ENCODE measurements at places on chromosomes 1 and 21.

- DNase-seq, result no peak
These were observed 130.4 kb downstream of the RERE start for GRCh38 chr1:8687039-8687438.

DNA sequence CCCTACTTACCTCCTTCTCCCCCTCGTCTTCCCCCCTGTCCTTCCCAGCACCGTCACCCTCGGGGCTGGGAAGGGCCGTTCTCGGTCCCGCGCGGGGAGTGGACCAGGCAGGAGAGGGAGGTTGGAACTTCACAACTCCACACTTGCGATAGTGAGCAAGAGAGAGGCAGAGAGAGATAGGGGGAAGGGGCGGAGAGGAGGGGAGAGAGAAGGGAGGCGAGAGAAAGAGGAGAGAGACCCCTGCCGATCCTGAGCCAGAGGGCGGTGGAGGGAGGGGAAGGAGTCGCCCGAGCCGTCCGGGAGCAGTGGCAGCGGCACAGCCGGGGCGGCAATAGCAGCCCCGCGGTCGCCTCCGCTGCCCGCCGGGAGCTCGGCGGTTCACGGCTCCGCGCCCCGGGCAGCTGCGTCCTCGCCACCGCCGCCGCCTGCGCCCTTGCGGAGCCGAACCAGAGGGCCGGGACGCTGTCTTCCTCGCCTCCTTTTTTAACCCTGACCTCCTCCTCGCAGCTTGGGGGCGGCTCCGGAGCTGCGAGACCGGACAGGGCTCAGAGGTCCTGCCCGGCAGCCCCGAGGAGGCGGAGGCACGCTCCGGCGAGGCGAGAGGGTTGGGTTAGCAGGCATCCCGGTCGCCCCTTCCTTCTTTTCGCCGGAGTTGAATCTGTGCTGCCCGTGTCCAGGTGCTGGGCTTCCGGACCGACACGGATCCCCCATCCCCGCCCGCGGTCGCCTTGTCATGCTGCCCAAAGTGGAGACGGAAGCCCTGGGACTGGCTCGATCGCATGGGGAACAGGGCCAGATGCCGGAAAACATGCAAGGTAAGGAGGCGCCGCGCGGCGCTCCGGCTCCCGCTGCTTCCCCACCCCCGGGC, 11.7 kb downstream of the NR5A2 start:
- DNase-seq, result no peak

- no peak for DNase-seq
These were observed 123.4 kb downstream of the ATP6V1G3 start for GRCh38 chr1:198417039-198417438.

GRCh38 chr1:27527890-27528817, 38.2 kb upstream of the WASF2 start:
- DNase-seq, result peak; percentile 37

- DNase-seq, result no peak
These were observed 26.9 kb upstream of the C1orf21 start for GRCh38 chr1:184359909-184360308.

DNA sequence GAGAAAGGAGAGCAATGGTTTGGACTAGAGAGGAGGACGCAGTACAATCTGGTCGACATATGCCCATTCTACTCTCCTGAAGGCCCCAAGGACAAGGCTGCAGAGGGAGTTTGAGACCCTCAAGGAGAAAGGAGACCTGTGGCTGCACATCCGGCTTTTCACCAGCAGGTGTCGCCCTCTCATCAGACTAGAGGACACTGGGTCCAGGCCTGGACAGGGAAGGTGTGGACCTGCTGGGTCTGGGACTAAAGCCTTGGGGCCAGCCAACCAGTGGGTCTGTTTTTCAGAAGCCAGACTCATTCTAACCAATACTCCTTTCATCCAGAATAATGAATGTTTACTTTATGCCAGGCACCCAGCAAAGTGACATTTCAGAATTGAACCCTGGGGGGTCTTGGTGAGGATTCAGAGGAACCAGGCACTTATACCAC, 5.0 kb downstream of the SRARP start:
- peak; percentile 80 for DNase-seq

GRCh38 chr1:7495962-7496361, 275.1 kb upstream of the VAMP3 start:
- DNase-seq, result no peak

DNA sequence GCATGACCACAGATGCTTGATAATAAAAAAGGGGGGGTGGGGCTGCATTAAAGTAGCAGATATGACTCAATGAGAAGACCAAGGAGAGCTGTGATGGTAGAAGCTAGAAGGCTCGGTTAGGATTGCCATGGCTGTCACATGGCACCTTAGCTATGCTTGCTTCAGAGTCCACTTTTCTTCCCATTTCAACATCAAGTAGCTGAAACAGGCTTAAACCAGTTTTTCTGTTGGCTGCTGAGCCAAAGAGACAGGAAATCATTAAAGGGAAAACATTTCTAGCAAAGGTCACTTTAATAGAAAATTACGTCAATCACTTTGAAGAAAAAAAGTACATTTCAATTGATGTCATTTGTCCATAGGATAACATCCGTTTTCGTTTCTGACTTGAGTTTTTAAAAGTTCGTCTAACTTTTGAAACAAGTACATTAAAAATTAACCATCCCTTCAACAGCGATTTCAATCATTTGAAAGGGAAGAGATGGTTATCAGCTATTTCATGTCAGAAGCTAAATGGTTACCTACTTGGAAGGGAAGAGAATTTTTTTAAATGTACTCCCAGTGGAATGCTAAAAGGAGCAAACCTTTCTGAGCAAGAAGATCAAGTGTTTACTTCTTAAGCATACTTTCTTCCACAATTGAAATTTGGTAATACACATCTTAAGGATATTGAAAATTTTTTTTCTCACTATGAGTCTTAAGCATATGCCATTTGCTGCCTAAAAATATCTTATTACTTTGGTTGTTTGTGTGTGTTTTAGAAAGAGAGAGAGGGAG, 488.1 kb upstream of the PRMT6 start:
- DNase-seq, result no peak

GRCh38 chr1:181110013-181110412, 21.5 kb downstream of the IER5 start:
- DNase-seq, result no peak

- no peak for DNase-seq
These were observed 238.2 kb upstream of the MAP1LC3C start for GRCh38 chr1:242237051-242237450.

DNA sequence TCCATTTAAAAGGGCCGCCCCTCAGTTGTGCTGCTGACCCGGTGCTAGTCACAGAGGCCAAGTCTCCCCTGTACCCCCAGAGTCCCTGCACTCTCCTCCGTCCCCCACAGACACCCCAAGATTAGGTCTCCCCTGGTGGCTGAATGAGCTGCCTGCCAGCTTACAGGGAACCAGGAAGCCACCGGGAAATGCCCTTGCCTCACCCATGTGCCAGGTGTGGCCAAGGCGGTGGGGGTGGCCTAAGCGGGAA, 32.7 kb downstream of the HSPG2 start:
- DNase-seq, result no peak

DNA sequence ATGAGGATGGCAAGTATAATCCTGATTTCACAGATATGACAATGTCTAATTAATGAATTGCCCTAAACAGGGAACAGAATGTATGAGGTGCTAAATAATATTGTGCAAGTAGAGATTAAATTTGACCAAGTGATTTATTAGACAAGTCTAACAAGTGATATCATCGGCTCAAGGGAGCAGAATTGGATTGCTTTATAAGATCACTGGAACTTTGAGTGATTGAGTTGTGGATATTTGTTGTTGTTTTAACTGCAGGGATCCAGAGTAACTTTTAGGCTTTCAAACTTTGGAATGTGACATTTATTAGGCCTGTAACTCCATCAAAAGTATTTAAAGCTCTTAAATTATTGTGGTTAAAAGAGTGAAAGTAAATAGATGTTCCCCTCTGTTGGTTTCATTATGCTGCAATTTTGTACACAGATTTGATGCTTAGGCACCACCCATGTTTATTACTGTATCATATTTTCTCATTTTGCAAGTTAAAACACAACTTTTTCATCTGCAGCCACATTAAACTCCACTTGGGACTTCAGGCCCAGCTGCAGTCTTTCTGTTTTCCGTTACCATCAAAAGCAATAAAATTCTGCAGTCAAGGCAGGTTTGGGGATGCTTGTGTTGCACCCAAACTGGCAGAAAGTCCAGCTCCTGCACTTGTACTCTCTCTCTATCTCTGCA, 206.6 kb downstream of the HLX start:
- no peak for DNase-seq

DNA sequence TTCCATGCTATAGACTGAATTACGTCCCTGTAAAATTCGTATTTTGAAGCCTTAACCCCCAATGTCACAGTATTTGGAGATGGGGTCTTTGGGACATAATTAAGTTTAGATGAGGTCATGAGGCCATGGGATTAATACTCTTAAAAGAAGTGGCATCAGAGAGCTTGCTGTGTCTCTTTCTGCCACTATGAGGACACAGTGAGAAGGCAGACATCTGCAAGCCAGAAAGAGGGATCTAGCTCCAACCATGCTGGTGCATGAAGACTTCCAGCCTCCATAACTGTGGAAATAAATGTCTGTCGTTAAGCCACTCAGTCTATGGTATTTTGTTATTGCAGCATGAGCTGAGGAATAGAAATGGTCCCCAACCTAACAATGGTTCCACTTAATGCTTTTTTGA, 99.0 kb downstream of the LTN1 start:
- no peak for DNase-seq

- no peak for DNase-seq
These were observed 1.4 kb upstream of the UBXN10 start for GRCh38 chr1:20184481-20184900.

DNA sequence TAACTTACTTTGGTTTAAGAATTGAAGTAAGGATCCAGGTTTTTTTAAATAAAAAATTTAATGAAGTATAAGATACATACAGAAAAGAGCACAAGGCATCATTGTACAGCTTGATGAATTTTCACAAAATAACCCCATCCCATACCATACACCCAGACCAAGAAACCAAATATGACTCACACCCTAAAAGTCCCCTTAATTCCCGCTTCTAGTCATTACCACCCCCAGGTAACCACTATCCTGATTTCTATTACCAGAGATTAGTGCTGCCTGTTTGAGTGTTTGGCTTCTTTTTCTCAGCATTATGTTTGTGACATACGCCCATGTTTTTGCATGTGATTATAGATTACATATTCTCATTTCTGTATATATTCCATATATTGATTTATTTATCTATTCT, 98.5 kb upstream of the HIVEP3 start:
- DNase-seq, result no peak

DNA sequence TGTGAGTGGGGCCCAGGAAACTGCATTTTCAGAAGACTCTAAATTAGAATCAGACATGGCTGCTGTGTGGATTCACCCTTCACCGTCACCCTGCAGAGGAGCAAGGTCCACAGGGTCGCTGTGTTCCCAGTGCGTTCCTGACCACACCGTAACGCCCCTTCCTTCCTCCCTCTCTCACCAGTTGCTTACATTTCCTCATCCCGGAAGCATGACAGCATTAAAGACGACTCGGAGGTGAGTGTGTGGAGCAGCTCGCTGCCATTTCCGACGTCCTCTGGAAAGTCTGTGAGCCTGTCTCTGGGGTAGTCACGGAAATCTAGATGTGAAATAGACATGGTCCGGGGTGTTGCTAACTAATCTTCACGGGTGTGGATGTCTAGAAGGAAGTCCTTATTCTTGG, 45.9 kb downstream of the FAAP20 start:
- DNase-seq, result peak; percentile 82

DNA sequence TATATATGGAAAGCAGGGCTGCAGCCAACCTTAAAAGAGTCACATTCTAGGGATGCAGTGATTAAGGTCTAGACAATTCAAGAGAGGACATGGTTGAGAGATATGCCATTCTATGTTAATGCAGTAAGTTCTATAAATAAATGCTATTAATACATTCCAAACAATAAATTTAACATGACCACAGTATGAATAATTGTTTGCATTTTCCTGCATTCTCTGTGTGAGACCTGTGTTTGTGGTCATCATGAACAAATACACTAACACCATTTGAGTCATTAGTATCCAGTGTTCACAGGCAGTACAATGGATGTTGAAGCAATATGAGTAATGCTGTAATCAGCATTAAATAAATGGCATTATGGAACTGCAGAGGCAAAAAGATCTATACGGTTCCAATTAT, 5.5 kb upstream of the ZRANB2 start:
- no peak for DNase-seq

DNA sequence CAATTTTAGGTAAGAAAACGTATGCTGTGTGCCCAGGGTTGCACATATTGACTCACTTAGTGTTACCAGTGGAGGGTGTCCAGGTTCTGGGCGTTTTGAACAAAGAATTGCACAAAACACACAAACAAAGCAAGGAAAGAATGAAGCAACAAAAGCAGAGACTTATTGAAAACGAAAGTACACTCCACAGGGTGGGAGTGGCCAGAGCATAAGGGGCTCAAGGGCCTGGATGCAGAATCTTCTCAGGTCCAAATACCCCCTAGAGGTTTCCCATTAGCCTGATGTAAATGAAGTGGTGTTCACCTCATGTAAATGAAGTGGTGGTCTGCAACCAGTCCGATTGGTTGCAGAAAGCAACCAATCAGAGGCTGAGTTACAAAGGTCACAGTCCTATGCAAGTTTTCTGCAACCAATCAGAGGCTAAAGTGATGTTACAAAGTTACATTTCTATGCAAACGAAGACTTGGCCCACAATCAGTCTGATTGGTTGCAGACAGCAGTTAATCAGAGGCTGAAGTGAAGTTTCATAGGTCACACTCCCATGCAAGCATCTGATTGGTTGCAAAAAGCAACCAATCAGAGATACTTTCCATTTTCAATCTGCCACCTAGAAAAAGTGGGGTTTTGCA, 228.3 kb downstream of the ST6GALNAC3 start:
- DNase-seq, result no peak

DNA sequence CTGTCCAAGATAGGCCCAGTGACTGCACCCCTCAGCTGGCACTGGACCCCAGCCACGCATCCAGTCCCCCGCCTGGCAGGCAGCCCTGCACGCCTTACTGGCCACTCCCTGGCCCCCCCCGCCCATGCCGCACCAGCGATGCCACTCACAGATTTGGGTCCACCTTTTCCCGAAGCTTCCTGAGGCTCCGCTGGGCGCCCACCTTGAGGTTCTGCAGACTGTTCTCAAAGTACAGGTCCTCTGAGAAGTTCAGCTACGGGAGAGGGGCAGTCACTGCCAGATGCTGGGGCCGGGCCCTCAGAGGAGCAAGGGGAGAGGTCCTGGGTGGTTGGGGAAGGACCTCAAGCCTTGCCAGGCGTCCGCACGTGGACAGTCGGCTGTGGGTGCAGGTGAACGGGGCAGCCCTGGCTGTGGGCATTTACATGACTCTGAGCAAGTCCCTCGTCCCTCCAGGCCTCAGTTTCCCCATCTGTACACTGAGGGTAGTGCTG, 8.1 kb downstream of the PRXL2B start:
- no peak for DNase-seq

- no peak for DNase-seq
These were observed 3.9 kb upstream of the ATP1B1 start for GRCh38 chr1:169102567-169102966.

GRCh38 chr1:1206966-1207531, 657 bp upstream of the TNFRSF18 start:
- no peak for DNase-seq

- no peak for DNase-seq
These were observed 8.6 kb upstream of the CHI3L2 start for GRCh38 chr1:111218701-111219556.

DNA sequence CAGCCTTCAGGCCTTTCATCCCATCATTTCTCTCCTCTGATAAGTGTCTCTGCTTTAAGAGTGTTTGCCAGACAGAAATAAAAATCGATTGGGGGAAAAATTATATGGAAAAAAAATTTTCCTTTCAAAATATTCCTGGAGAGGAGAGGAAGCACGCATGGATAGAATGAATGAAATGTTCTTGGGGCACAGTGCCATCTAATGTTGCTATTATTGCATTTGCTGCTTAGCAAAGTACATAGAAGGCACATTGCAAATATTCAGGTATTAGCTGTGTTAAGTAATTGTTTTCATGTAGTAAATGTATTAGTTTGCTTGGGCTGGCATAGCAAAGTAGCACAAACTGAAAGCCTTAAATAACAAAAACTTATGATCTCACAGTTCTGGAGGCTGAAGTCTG, 18.1 kb downstream of the B3GALT5 start:
- DNase-seq, result no peak

All from activated CD4-positive, alpha-beta T cell treated with anti-CD3 and anti-CD28 coated beads, Interleukin-2, amount 10 ng/mL, durations not matched to agents 7 days and 5 days (primary cell).